ENCODE measurements at places on chromosomes 11 and 22.

DNA sequence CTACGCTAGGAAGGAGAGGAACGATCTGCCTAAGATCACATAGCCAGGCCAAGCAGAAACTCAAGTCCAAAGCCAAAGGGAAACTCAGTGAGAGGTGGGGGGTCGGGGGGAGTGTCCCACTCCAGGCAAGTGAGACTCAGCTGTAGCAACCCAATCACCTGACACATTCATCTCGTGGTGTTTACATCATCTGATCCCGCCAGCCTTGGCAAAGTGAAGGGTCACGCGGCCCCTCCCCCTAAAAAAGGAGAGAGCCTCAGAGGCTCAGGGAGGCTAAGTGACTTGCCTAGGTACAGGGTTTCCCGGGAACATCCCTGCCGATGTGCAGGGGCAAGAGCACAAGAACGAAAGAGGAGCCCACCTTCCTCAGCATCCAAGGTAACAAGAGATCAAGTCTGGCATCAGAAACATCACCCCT is 21.5 kb downstream of the MYH9 start:
- DNase-seq: no peak

- DNase-seq: no peak
These were observed 48.2 kb downstream of the NRXN2 start for GRCh38 chr11:64674774-64675173.

- DNase-seq: no peak
These were observed 23.6 kb downstream of the HIRA start for GRCh38 chr22:19407649-19408606.

- no peak for DNase-seq
These were observed 53.7 kb downstream of the IGF2 start for GRCh38 chr11:2085251-2086066.

DNA sequence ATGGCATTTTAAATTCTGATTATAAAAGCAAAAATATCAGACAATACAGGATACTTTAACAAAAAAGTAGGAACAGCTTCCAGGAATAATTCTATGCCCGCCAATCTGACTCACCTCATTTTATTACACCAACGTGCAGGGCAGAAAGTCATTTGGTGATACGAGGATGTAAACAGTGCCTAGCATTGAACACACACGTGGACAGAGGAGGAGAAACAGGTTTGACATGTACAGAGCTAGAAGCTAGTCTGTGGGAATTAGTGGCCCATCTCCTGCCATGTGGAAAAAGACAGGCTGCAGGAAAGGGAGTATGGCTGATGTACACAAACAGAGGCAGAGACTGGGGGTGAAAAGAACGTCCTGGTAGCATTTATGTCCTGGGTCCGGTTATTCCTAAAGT is 9.0 kb upstream of the SPINDOC start:
- DNase-seq: no peak

GRCh38 chr11:72491001-72491400 is 56.7 kb upstream of the CLPB start:
- DNase-seq: no peak

GRCh38 chr11:117717485-117718314 is 79.3 kb downstream of the DSCAML1 start:
- DNase-seq: no peak

DNA sequence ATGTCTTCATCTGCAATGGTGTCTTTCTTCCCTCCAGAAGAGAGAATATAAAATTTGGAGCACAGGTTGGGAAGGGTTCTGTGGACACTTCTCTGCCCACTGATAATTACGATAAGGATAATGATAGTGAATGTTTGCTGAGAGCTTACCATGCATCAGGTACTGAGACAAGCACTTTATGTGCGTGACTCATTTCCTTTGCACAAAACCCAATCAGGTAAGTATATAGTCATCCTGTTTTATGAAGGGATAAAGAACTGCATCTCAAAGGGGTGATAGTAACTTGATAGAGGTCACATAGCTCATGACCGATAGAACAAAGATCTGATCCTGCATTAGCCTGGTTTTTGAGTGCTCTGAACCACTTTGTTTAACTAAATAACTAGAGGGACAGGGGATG is 9.4 kb downstream of the DRD2 start:
- DNase-seq: no peak

DNA sequence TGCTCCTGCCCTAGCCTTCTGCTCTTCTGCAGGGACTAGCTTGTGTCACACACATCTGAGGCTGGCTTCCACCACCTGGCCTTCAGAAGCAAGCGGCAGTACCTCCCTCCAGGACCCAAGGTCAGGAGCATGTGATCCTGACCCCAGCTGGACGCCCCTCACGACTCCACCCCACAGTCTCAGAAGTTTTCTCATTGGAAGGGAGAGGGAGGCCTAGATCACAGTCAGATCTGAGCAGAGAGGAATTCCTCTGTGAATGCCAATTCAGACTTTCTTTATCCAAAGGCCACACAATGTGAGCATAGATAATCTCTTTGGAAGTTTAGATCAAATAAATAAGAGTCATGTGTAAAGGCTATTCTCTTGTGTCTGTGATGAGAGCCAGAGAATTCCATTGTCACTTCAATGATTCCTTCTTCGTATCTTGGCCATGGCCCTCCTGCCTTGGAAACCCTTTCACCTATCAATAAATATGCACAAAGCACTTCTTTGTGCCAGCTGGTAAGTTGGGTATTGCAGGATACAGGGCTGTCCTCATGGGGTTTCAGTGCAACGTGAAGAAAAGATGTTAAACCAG is 142.9 kb downstream of the SNX19 start:
- no peak for DNase-seq

DNA sequence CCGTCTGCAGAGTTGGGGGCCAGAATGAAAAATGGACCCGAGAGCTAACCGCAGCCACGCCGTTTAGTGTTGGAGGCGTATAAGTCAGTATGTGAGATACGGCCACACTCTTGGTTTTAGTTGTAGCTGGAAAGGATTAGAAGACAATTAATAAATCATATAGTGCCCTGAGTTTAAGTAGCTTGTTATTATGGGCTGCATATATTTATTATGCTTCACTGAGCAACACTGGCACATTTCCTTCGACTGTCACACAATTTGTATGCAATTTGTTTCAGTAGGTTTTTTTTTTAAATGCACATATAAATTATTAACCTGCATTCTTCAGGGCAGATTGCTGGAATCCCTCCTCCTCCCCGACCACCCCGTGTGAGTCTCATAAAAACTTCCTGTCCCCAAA is 56.9 kb downstream of the PKNOX2 start:
- DNase-seq: no peak

- DNase-seq: no peak
These were observed 267.6 kb upstream of the TENM4 start for GRCh38 chr11:79708319-79708932.

DNA sequence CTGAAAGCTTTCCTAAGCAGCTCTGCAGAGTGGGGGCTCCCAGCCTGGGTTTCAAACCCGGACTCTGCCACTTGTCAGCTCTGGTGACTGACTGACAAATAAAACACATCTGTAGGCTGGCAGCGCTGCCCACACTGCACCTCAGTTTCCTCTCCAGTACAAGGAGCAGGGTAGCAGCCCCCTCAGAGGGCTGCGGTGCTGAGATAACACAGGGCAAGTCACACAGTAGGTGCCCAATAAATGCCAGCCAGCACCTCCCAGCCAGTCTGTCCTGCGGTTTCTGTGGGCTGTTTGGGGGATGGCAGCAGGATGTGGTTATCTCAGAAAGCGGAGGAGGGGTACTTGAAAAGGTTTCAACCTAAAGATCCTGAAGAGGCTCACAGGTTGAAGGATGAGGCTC is 1.5 kb downstream of the SYT12 start:
- DNase-seq: peak; percentile 8

DNA sequence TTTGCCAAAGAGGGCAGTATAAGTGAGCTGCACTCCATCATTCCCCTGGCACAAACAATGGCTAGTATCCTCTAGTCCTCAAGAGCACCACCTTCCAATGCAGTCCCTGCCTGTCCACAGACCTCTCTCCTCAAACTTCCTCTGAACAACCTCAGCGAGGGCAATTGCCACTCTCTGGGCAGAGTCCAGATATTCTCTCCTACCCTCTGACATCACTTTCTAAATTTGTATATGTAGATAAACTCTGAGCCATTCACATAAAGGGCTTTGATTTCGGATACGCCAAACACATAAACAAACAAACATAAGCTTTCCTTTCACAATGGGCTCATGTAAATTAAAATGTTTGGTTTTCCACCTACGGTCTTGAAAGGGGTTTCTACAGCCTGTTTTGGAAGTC is 3.0 kb upstream of the SLC43A3 start:
- no peak for DNase-seq

DNA sequence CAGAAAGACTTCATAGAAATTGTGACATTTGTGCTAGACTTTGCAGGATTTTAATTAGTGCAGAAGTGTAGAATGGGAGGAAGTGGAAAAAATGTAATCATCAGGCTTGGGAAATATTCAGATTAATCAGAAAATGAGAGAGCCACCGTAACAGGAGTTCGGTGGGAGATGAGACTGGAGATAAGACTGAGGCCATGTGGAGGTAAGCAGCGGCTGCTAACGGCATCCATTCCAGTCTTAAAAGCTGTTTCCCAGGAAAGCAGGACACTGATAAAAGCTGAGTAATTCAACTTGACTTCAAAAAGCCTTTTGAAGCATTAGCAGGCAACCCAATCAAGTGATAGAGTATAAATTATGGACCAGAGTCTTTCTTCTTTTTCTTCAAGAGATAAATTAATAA is 369.9 kb downstream of the LUZP2 start:
- DNase-seq: no peak

- DNase-seq: no peak
These were observed 34.5 kb upstream of the LYVE1 start for GRCh38 chr11:10602945-10603344.

- DNase-seq: no peak
These were observed 101.4 kb downstream of the DBX1 start for GRCh38 chr11:20058749-20059458.

- no peak for DNase-seq
These were observed 87.0 kb downstream of the MORC2 start for GRCh38 chr22:30881361-30882183.

GRCh38 chr22:44281768-44282637 is 30.7 kb downstream of the SHISAL1 start:
- no peak for DNase-seq

GRCh38 chr22:41619979-41620588 is 759 bp downstream of the DESI1 start:
- DNase-seq: peak; percentile 17

DNA sequence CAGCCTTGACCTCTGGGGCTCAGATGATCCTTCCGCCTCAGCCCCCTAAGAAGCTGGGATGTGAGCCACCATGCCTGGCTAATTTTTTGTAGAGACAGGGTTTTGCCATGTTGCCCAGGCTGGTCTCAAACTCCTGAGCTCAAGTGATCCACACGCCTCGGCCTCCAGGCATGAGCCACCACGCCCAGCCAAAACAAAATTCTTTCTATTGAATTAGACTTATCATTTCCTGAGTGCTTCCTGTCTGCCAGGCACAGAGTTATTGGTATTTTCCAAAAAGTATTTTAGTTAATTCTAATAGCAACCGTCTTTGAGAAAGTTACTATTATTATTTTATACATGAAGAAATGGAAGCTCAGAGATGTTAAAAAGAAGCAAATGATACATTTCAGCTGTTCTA is 61.4 kb upstream of the LMO2 start:
- DNase-seq: no peak

- peak; percentile 35 for DNase-seq
These were observed 15.8 kb downstream of the TMEM258 start for GRCh38 chr11:61776561-61777075.

- DNase-seq: no peak
These were observed 13.4 kb downstream of the EPS8L2 start for GRCh38 chr11:719214-720016.

- DNase-seq: no peak
These were observed 6.9 kb downstream of the TRABD start for GRCh38 chr22:50192436-50193204.

DNA sequence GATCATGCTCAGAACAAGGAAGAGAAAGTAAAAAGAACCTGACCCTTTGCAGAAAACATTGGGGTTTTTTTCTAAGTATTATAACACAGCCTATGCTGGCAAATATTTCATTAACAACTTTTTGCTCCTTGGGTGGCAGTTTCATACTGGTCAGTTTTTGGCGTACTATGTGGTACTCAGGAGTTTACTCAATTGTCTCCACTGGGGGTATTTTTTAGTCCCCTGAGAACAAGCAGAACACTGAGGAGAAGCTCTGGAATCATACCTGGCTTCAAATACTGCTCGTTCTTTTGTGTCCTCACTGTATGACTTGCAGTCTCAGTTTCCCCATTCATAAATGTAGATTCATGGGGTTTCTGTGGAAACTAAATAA is 90.4 kb downstream of the SERGEF start:
- no peak for DNase-seq

DNA sequence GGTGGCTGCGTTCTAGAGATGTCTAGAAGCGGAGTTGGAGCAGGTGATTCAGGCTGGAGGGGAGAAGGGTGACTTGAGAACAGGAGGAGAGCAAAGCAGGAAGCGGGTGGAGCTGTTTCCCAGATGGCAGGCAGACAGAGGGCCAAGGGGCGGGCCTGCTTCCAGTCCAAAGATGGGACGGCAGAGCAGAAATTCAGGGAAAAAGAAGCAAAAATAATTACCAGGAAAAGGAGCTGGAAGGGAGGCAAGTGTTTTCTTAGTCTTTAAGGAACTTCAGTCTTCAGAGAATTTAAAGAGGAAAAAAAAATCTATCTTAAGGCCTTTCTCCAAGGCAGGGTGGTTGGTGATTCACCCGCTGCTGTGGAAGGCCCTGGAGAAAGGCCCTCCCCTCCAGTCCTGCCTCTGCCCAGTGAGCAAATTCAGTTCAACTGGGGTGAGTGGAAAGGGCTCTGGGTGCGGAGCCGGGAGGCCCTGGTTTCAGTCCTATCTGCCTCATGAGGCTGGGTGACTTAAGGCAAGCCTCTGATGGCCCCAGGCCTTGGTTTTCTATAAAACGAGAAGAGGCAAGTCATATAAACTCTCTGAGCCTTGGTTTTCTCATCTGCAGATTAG is 4.5 kb upstream of the CREB3L1 start:
- DNase-seq: no peak

GRCh38 chr11:64204464-64204989 is 2.0 kb upstream of the FERMT3 start:
- DNase-seq: peak; percentile 69

DNA sequence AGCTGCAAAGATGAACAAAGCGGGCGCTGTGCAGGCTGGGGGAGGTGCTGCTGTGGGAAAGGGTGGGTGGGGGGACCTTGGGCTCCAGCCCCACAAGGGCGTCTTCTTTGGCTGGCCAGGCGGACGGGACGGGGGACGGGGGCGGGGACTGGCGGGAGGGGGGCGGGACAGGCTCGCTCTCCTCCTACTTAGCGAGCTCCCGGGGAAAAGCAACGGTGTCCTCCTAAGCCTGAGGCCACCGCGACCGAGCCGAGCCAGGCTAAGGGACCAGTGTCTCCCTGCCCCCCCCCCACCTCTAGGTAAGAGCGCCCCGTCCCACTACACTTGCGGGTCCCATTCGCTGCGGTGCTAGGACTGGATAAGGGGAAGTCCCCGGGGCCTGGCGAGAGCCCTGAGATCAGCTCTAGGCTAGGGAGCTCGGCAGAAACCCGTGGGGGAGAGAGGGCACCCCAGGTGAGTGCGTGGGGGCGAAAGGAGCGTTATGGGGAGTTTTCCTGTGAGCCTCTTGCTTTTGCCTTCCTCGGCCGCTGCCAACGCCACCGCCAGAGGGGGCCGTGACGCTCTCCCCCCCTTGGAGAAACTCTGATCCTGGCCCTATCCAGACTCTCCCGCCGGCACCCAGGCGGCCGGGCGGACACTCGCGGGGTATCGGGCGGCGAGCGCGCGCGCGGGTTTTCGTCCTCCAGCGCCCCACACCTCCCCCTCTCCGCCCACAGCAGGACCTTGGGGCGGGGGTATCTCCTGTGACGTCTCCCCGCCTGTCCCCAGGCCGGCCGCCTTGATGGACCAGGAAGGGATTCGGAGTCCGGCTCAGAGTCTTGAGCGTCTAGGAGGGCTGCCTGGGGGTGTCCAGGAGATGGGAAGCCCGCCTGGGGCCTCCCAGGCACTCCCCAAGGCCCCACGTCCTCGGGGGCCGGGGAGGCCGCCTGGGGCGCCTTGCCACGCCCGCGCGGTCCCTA is at the start of gene PHLDB1:
Gene PHLDB1 (plus strand): TSS at position 215 of the 959 bp plus-strand sequence. CDS start 6,222 bp downstream, outside the sequence.
- no peak for DNase-seq
